ENCODE measurements at places on chromosomes 1 and 21.

DNA sequence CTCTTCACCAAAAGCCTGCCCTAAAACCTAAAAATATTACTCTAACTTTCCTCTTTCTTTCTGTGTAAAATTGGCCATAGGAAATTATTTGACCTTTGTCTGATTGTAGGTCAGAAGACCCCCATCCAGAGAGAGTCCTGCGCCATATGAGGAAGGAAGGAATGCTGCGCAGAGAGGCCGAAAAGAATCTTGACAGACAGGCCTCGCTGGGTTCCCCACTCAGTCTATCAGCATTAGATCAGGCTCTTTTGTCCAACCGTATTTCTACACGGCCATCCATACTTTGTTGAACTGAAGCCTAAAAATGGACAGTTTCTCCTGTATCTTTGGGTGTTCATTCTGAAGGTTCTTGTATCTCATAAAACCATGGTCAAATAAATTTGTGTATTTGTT is 4.3 kb upstream of the SLC30A2 start:
- DNase-seq = no peak

- DNase-seq = no peak
Observed at GRCh38 chr1:71770121-71770520, 512.2 kb downstream of the NEGR1 start.

DNA sequence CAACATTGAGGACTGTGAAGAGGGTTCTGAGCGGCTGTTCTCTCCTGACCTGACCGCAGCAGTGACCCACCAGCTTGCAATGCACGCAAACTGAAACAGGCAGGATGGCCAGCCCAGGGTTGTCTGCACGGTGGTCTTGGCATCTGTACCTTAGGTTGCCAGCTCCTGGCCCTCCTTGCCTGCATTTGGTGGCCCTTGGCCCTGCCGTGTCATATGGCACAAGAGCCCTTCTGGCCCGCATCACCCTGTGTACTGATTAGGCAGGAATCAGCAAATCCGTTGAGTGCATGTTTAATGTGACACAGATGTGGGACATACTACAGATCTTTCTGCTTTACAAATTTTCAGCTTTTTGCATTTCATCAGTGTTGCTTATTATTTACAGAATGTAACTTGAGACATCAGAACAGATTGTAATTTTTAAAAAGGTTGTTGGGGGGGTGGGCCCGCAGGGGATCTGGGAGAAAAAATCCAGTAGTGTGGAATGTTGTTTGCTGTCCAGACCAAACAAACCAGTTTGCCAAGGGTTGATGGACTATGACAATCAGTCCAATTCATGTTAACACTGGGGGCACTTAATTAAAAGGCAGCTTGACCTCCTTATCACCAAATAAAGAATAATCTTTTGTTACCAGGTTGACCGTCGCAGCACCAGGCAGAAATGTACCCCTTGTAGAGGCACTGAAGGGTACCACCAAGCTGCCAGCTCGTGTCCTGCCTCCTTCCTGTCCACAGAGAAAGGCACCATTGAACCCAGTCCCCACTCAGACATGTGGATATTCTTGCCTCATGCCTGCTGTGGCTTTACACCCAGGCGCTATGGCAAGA is 132.6 kb downstream of the DHRS3 start:
- DNase-seq = no peak

DNA sequence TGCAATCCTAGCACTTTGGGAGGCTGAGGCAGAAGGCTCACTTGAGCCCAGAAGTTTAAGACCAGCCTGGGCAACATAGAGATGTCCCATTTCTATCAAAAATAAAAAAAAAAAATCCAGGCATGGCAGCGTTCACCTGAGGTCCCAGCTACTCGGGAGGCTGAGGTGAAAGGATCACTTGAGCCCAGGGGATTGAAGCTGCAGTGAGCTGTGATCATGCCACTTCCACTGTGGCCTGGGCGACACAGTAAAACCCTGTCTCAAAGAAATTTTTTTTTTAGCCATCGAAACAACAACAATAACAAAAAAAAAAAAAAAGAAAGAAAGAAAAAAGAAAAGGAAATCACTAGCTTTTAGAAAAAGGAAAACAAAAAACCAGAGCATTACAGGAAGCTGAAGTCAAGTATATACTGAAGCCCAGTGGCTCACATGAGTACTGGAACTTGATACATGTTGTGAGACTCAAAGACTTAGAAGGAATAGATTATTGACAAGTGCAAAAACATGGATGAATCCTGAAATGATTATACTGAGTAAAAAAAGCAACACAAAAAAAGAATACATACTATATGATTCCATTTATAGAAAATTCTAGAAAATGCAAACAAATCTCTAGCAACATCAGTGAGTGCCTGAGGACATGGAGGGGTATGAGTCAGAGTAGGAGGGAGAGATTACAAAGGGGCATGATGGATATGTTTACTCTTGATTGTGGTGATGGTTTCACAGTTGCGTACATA is 6.1 kb upstream of the RABGAP1L start:
- DNase-seq = no peak

GRCh38 chr1:26961826-26962225 is 1.6 kb upstream of the KDF1 start:
- no peak for DNase-seq

All from muscle of leg (tissue), 16 donors.